Breast epithelium (tissue), 4 donors: ENCODE measurements at places on chromosomes 3 and 15. TPM values are rescaled to one million over a fixed set of nuclear protein-coding genes. Genes with fewer than 3 reads are reported as not detected.

DNA sequence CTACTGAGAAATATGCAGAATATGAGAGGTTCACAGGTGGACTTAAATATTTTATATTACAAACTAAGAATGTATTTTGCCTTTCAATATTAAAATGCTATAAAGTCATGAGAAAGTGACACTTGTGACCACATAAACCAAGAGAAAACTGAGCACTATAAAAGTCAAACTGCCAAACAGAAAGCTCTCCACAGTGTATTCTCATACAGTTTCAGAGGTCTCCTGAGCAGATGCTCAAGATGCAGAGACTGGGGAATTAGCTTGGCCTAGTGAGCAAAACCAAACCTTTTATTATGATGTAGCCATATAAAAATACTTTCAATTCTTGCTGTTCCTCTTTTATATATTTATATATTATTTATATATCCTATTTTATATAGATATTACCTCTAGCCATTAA is 227.8 kb downstream of the TBC1D5 start:
- DNase-seq = no peak

DNA sequence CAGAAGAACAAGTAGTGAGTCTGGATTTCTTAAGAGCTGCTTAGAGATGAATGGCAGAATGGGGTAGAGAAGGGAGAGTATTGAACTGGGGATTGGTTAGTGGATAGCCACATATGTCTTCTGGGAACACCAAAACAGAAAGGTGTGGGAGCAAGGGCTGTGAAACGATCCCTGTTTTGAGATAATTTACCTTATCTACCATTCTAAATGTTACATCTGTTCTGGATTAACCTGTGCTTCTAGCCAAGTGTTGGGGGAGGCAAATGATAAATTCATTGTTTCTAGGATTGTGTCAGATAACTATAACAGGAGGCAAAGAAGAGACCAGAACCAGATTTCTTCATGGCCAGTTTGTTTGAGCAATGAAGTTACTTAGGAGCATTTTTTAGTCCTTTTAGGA is 8.4 kb downstream of the NR1D2 start:
- DNase-seq = no peak

- DNase-seq = no peak
Observed at GRCh38 chr3:155070932-155071387, 9.2 kb upstream of the MME start.

DNA sequence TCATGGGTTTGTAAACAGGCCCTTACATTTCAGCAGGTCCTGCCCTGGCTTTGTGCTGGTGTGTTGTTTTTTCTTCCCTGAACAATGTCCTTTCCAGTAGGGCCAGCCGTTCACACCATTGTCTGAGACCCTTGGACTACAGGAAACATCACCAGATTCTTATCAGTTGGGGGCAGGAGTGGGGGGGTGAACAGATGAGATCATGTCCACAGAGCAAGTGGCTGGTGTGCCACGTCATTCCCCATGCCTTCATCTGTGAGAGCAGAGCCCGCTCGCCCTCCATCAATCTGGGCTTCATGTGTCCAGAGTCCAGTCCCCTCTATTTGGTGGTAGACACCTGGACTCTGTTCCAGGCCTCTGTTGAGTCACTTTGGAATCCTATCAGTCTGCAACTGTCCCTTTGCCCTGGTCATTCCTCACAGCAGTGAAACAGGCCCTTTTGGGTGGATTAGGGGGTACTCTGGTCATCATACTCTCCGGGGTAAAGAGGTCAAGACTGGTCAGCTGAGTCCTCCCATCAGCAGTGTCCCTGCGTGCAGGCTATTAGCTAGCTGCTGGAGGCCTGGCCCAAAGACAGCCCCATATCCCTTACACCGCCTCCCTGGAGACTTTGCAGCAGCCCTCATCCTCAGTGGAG is 15.0 kb downstream of the SEMA3G start:
- peak; percentile 38 for DNase-seq

DNA sequence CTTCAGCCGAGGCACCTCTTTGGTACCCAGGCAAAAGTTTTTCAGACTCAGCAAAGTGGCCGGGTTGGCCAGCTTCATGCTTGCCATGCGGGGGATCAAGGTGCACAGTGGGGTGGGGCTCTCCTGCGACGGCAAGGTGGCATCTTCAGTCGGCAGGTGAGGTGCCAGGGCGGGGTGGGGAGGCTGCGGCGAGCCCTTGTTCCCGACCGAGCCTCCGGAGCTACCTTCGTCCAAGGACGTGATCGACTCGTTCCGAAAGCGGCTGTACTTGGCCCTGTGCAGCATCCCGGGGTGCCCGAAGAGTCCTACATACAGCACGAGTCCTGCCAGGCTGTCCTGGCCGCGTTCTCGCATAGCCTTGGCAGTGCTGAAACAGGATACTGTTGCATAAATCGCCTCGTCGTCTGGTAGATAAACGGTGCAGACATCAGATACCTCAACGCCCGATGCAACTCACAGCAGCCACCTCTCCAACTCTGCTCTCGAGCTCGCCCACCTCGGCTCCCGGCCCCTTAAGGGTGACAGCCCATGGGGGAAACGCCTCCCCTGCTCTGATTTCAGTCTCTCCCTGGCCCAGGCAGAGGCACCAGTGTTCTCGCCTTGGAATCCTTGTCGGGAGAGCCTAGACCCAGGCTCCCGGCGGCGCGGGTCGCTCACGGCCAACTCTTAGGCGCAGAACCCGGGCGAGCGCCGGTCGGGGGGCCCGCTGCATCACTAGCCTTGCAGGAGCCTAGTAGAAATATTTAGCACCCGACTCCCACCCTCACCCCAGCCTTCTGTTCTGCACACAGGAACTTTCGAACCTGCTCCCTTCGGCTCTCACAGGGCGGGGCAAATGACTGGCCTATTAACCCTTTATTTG is 826 bp downstream of the SHC4 start:
- DNase-seq = no peak

GRCh38 chr3:189467451-189467850 is 163.7 kb upstream of the TP63 start:
- DNase-seq = no peak

- DNase-seq = no peak
Observed at GRCh38 chr15:93819826-93820225, 411.5 kb upstream of the MCTP2 start.

GRCh38 chr3:154427685-154428285 is 2.2 kb downstream of the GPR149 start:
- DNase-seq = no peak

GRCh38 chr15:100154338-100154737 is 187.4 kb downstream of the ADAMTS17 start:
- no peak for DNase-seq

DNA sequence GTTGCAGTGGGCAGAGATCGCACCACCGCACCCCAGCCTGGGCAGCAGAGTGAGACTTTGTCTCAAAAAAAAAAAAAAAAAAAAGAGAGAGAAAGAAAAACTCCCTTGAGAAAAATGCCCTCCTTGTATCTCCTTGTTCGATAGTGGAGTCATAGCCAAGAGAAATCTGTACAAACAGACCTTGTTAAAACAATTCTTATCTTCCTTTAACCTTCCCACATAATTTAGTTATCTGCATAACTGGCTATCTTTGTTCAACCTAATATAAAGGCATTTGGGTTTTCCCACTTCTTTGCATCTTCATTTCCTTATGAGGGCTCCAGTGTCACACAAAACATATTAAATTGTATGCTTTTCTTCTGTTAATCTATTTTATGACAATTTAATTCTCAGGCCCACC is 65.1 kb upstream of the ATP11B start:
- DNase-seq = no peak

GRCh38 chr3:35790764-35791163 is 151.4 kb downstream of the ARPP21 start:
- DNase-seq = no peak

DNA sequence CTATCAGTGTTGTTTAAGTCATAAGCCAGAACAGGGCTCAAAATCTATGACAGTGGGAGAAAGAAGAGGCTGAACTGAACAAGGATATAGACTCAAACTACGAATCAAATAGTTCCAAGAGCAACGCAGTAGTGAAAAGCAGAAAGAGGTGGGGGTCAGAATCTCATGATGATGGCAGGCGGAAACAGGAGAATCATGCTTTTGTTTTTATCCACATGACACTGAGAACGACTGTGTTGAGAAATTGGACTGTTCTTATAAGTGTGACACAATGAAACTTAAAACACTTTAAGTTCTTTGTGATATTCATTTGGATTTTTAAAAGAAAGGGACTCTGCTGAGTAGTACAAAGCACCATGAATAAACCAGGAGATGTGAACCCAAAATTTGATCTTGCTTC is 309.4 kb downstream of the ULK4 start:
- no peak for DNase-seq

DNA sequence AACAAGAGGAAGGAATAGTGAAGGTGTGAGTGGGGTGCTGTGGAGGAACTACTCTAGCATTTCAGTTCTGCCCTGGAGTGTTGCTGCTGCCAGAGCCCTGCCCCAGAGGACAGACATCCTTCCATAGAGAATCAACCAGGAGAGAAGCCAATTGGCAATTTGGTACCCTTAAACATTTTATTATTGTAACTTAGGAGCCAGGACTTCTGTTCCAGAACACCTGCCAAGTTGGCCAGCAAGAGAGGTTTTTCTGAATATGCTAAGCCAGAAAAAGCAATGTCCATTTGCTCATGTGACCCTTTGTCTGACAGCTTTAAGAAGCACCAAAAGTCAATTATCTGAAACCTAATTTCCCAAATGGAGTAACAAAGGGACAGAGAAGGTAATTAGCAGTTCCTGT is 264.9 kb downstream of the MEX3B start:
- no peak for DNase-seq

DNA sequence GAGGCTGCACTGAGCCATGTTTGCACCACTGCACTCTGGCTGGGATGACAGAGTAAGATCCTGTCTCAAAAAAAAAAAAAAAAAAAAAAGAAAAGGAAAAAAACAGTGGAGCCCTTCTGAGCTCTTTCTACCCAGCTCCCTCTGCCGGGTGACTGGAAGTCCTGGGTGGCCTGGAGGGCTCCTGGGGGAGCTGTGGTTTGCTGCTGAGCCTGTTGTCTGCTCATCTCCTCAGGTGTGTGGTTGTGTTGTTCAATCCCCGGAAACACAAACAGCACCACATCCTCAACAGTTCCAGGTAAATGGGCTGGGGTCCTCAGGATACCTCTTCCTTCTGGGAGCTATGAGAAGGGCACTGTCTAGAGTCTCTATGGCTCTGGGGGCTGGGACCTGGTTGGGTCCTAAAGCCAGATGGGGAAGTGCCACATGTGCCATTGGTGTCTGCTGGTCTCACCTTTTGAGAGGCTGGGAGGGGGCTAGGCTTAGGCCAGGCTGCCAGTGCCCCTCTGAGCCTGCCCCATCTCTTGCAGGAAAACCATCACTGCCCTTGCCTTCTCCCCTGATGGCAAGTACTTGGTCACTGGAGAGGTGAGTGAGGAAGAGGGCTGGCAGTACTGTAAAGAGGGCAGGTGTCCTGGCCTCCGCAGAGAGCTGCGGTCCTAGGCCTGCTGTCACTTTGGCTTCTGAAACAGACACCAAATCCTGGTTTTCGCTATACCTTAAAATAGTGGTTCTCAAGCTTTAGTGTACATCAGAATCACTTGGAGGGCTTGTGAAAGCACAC is 17.1 kb upstream of the JMJD7 start:
- DNase-seq = no peak

- DNase-seq = no peak
Observed at GRCh38 chr3:62895901-62896300, 20.7 kb upstream of the CADPS start.

DNA sequence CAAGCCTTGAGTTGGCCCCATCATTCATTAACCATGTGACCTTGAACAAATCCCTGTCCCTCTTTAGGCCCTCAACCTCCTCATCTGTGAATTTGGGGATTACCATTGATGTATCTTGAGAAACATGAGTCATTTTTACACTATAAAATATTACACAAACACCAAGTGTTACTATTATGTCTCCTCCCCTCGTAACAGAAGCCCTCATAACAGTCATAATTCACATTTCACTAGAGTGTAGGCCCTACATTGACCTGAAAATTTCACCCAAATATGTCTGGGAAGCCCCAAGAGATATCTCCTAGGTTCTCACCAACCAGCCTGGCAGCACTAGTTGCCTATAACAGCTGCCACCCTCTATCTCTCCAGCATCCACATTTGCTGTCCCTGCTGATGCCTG is 15.8 kb upstream of the SLC6A1 start:
- DNase-seq = no peak

GRCh38 chr3:25665315-25666280 is 891 bp upstream of the TOP2B start:
- no peak for DNase-seq

DNA sequence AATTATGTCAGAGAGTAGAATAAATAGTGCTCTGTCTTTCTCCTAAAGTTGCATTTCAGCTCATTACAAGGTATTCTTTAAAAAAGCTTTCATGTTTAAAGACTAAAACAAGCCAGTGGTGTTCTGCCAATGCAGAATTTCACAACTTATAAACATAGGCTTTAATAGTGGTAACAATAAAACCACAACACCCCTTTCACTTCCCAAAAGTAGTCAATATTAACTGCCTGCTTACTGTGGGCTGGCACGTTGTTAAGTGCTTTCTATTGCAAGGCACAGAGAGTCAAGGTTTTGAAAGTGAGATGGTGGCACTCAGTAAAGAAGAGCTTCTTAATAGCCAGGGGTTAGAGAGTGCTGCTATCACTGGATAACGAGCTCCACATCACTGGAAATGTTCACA is 8.4 kb upstream of the RTP1 start:
- no peak for DNase-seq

DNA sequence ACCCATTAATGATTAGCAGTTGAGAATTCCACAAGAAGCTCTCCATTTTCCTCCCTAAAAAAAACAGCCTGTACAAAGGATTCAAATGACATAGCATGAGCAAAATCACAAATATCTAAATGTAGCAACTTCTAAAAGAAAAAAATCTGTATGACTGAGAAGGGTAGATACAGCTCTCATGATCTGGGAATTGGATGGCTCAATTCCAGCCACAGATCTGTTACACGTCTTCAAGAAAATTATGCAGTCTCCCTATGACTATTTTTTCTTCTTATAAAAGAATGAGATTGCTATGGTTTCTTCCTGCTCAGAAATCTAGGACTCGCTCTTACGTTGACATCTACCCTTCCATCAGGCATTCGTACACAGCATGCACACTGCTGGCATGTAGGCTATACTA is 71.5 kb downstream of the PLCH1 start:
- no peak for DNase-seq

GRCh38 chr15:65580287-65580686 is 30.6 kb downstream of the INTS14 start:
- DNase-seq = no peak

DNA sequence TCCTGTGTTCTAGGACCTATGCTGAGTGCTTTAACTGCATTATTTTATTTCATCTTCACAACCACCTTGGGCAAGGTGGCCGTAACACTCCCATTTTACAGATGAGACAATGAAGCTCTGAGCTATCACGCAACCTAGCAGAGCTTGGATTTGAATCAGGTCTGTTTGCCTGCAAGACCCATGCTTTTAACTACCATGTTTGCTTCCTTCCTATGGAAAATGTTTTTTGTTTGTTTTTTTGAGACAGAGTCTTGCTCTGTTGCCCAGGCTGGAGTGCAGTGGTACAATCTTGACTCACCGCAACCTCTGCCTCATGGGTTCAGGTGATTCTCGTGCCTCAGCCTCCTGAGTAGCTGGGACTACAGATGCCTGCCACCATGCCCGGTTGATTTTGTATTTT is 24.7 kb upstream of the HERC1 start:
- DNase-seq = no peak

The MST1R gene
- 0.16 TPM for total RNA-seq

The TAGLN3 gene
- not detected for total RNA-seq

The FBXL22 gene
- total RNA-seq = 0.64 TPM

The GXYLT2 gene
- 7.4 TPM for total RNA-seq

The PPM1L gene
- 12.8 TPM for total RNA-seq

The GPR27 gene
- total RNA-seq = 4.0 TPM

The RTP3 gene
- total RNA-seq = not detected

The PPP2R3A gene
- 10.4 TPM for total RNA-seq

The BTLA gene
- total RNA-seq = 0.98 TPM

The ADIPOQ gene
- total RNA-seq = 137 TPM
